ENCODE measurements at places on chromosomes 6 and 20. TPM values are rescaled to one million over a fixed set of nuclear protein-coding genes. Genes with fewer than 3 reads are reported as not detected.

SMLR1 gene
- not detected for total RNA-seq

SAMD10 gene
- total RNA-seq = 6.4 TPM

CALHM4 gene
- total RNA-seq = not detected

GGTLC1 gene
- not detected for total RNA-seq

RBM38 gene
- total RNA-seq = 11.2 TPM

VARS1 gene
- 25.6 TPM for total RNA-seq

SYCP2 gene
- 4.1 TPM for total RNA-seq

DNA sequence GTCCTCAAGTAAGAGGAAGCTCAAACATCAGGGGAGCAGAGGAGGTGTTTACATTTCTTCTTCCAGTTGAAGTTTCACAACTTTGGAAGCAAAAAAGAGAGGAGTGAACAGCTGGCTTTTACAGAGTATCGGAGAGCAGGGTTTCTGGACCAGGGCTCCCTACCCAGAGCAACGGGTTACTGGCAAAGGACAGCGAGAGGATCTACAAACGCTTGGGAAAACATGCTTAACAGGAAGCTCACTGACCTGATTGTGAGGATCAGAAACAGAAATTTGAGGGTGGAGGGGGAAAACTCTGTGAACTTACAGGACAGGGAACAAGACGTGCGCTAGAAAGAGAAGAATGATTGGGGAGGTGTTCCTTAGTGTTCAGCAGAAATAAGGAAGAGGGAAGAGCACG, 85.7 kb upstream of the TAB2 start:
- no peak for DNase-seq

DNA sequence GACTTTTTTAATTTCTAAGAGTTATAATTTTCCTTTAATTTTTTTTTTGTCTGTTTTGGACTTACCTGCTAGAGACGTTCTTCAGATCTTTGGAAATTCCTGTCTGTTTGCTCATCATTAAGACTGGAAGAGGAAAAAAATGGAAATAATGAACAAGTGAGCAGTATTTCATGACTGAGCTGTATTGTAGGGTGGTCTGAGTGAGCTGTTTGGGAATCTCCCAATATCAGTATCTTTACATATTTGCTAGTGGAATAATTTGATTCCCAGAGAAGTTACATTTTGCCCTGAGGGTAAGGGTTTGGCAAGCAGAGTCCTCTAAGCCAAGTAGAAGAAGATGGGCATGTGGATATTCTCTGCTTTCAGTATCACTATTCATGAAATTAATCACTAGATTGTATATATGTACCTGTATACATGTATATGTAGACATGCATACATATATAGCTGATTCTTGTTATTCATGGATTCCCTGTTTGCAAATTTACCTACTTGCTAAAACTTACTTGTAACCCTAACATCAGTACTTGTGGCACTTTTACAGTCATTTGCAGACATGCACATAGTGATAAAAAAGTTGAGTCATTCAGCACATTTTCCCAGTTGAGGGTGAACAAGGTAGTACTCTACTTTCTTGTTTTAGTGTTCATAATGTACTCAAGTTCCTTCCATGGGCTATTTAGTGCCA, 13.5 kb downstream of the ZC2HC1B start:
- DNase-seq = no peak

DNA sequence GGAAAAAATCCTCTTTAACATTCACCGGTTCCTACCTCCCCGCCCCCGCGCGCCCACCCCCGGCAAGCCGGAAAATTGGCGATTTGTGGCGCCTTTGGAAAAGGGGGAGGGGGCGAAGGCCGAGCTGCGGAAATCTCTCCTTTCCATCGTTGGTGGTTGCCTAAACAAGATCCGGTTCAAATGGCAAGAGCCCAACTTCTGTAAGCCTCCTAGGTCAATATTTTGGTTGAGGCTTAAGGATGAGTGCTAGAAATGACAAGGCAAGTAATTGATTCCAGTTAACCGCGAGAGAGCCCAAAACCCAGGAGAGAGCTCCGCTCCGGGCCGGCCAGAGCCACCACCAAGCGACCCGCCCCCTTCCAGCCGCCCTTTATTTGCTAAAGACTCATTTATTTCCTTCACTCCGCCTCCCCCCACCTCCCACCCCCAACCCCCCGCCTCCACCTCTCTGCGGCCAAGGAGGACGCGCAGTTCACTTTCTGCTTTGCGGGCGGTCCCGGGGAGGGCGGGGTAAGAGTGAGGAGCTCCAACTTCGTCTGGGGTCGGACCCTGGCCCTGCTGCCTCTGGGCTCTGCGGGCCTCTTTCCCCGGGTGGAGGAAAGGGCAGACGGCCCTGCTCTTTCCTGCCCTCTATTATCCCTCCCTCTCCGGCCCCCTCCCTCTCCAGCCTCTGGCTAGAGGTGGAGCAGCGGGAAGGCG, 838 bp upstream of the NKX2-2 start:
- no peak for DNase-seq

DNA sequence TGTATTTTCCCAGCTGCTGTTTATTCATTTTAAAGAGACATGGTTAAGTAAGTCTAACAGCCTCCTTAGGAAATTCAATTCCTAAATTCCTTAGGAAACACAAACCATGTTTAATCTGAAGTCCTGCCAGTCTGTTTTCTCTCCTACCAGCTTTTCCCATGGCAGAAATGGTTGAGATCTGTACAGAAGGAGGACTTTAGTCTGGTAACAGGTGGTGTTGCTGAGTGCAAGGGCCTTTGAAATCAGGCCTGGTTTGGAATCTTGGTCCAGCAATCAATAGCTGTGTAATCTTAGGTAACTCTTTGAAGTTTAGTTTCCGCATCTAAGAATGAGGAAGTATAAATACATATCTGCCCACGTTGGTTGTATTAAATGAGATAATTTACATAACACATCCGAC, 232.5 kb downstream of the LAMA2 start:
- no peak for DNase-seq

- peak; percentile 47 for DNase-seq
Measured at GRCh38 chr20:50193836-50194421, 3.3 kb downstream of the CEBPB start.

GRCh38 chr6:108497883-108498282, 62.8 kb upstream of the FOXO3 start:
- no peak for DNase-seq

GRCh38 chr6:46234156-46234556, 63.4 kb upstream of the ENPP5 start:
- no peak for DNase-seq

DNA sequence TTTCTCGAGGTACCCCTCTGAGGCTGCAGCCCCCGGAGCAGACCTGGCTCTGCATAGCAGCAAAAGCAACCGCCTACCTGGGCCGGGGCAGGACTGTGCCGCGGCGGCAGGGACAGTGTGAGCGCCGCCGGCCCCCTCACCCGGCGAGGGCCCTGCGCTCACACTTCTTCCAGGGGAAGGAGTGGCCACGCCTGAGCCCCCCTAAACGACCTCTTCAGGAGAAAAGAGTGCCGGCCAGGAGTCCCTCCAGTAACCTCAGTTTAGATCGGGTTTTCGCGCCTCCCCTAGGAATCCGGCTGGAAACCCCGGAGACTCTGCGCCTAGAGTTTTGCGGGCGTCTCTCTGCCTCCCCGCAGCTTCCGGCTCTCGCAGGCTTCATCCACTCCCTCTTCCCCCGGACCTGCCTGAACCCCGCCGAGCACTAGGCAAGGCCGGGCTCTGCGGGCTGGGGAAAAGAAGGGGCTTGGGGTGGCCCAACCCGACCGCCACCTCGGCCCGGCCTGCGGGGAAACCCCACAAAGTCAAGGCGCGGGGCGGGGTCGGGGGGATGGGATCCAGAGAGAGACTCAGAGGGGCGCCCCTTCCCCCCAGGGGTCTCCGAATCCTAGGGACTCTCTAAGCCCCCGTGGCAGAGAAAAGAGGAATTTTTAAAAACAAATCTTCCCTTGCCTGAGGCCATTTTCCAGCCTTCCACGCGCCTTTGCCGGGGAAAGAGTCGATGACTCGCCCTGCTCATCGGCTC, 558 bp downstream of the LINC00237 start:
- DNase-seq = no peak

GRCh38 chr6:98842342-98843180, 8.2 kb downstream of the POU3F2 start:
- no peak for DNase-seq

DNA sequence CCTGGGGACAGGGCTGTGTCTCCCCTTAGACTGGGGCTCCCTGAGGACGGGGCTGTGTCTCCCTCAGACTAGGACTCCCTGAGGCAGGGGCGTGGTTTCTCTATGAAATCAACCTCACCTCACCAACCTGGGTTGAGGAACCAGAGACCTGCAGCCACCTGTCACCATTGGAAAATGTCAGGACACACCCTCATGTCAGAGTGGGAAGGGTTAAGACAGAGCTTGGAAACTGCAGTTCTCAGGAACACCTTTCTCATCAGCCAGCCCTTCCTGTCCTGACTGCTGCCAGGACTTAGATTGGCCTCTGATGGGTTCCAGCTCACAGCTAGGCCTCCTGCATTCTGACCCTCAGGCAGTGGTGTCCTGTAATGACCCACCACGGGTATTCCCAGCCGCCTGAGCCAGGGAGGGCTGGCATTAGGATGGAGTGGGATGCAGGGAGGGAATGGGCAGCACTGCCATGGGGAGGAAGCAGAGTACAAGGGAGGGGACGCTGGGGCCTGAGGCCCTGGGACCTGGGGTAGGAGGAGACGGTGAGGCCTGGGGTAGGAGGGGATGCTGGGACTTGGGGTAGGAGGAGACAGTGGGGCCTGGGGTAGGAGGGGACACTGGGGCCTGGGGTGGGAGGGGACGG, 76.3 kb downstream of the MRPL14 start:
- DNase-seq = no peak

DNA sequence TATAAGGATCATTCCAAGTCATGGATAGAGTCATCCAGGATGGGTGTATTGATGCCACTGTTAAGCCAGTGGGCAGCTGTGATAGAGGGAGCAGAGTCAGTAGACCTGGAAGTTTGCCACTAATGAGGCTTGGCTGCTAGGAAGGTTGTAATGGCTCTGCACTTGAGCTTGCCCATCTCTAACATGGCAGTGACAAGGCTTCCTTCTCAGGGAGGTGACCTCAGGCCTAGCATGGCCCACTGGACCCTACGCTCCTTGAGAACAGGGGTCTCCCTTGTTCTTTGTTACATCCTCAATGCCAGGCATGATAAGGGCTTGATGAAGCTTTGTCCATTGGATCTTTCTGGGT, 155.1 kb downstream of the CD83 start:
- no peak for DNase-seq

GRCh38 chr20:34479627-34480026, 36.6 kb upstream of the DYNLRB1 start:
- DNase-seq = no peak

All from occipital lobe (tissue), 3 donors.